ENCODE measurements at places on chromosomes 3 and 15.

DNA sequence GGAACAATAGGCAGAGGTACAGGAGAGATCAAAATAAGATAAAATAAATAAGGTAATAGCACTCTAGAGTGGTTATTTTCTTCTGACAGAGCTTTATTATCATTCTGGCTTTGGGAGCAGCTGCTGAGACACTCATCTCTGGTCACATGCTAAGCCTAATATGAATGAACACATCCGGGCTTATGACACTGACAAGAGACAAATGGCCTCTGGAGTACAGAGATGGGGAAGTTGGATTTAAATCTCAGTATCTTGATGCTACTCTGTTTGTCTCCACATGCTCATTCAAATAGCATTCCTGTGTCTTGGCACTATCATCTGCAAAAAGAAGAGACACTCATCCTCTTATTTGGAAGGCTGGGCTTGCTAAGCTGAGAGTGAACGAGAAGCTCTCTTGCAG is 55.6 kb downstream of the TMEM45A start:
- H3K4me1 ChIP-seq = peaks cover 10% of the 10 kb centered on the region
- H3K27ac ChIP-seq = no peak overlapping the region
- H3K4me3 ChIP-seq = no peak overlapping the region
- no peaks in the 10 kb centered on the region for H3K36me3 ChIP-seq
- no peak for DNase-seq

GRCh38 chr3:140903196-140903595 is 38.4 kb upstream of the SLC25A36 start:
- DNase-seq = no peak
- H3K36me3 ChIP-seq = no peaks in the 10 kb centered on the region
- H3K4me3 ChIP-seq = no peak overlapping the region
- no peak overlapping the region for H3K27ac ChIP-seq

DNA sequence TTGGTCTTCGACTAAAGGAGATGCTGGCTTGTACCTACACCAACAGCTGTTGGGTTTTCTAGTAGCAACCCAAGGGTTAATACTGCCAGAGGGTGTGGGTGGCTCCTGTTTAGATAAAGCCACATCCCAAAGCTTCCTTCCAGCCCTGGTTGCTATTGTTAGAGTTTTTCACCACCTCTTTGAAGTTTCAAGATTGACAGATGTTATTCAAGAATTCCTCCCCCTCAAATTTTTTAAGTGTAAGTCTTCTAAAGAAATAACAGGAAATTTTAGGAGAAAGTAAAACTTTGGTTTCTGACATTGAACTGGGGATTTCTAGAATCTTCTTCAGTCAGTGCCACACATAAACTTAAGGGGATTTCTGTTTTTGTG is 60.9 kb downstream of the TGFBR2 start:
- no peak for DNase-seq
- H3K4me1 ChIP-seq = peaks cover 22% of the 10 kb centered on the region
- H3K27me3 ChIP-seq = no peaks in the 10 kb centered on the region
- peak overlapping the region; percentile 100 for H3K27ac ChIP-seq
- peaks cover 92% of the 10 kb centered on the region for H3K36me3 ChIP-seq

- no peak overlapping the region for H3K27ac ChIP-seq
- H3K4me3 ChIP-seq = no peak overlapping the region
- no peaks in the 10 kb centered on the region for H3K27me3 ChIP-seq
Observed at GRCh38 chr3:194808640-194809097, 123.0 kb downstream of the FAM43A start.

GRCh38 chr3:102176333-102177050 is 258.3 kb upstream of the ZPLD1 start:
- no peak overlapping the region for H3K27ac ChIP-seq
- no peaks in the 10 kb centered on the region for H3K27me3 ChIP-seq
- no peaks in the 10 kb centered on the region for H3K36me3 ChIP-seq
- DNase-seq = no peak
- H3K4me1 ChIP-seq = peaks cover 31% of the 10 kb centered on the region

- H3K4me3 ChIP-seq = no peak overlapping the region
- H3K36me3 ChIP-seq = peaks cover 34% of the 10 kb centered on the region
- peak overlapping the region; percentile 53 for H3K27ac ChIP-seq
- no peak for DNase-seq
Observed at GRCh38 chr15:41825572-41826535, 2.0 kb upstream of the JMJD7 start.

GRCh38 chr15:50764461-50765194 is 878 bp downstream of the SPPL2A start:
- no peaks in the 10 kb centered on the region for H3K27me3 ChIP-seq
- peak overlapping the region; percentile 69 for H3K27ac ChIP-seq
- peak overlapping the region; percentile 78 for H3K4me3 ChIP-seq
- no peak for DNase-seq
- H3K4me1 ChIP-seq = peaks cover 13% of the 10 kb centered on the region

DNA sequence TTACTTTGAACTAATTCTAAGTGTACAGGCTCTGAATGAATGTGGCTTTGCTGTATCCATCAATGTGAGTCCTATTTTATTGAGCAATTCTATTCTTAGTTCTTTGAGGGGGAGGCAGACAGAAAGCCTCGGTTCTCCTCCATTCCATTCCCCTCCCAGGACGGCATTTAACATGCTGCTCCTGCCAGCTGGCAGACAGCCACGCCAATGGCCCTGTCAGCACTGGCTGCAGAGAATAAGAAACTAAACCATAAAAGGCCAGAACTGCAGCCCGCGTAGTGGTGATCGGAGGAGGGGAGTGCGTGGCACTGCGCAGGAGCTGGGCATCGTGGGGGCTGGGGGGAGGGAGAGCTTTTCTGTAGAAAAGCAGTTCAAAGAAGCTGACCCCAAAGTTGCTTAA is 76.0 kb upstream of the HACD2 start:
- no peak overlapping the region for H3K4me3 ChIP-seq
- no peaks in the 10 kb centered on the region for H3K27me3 ChIP-seq
- no peaks in the 10 kb centered on the region for H3K4me1 ChIP-seq
- DNase-seq = no peak

GRCh38 chr3:63911509-63911872 is 692 bp downstream of the SCAANT1 start:
- no peak for DNase-seq
- H3K4me3 ChIP-seq = peak overlapping the region; percentile 85
- H3K27ac ChIP-seq = peak overlapping the region; percentile 78
- peaks cover 24% of the 10 kb centered on the region for H3K36me3 ChIP-seq
- peaks cover 16% of the 10 kb centered on the region for H3K4me1 ChIP-seq

GRCh38 chr15:75811626-75812025 is 31.6 kb upstream of the UBE2Q2 start:
- H3K4me1 ChIP-seq = no peaks in the 10 kb centered on the region
- no peaks in the 10 kb centered on the region for H3K36me3 ChIP-seq

- DNase-seq = no peak
- peaks cover 29% of the 10 kb centered on the region for H3K4me1 ChIP-seq
- H3K36me3 ChIP-seq = no peaks in the 10 kb centered on the region
- H3K4me3 ChIP-seq = no peak overlapping the region
- H3K27me3 ChIP-seq = no peaks in the 10 kb centered on the region
Observed at GRCh38 chr3:30302027-30302426, 304.4 kb upstream of the TGFBR2 start.

- H3K27me3 ChIP-seq = no peaks in the 10 kb centered on the region
- H3K27ac ChIP-seq = no peak overlapping the region
- H3K4me3 ChIP-seq = no peak overlapping the region
- peaks cover 14% of the 10 kb centered on the region for H3K4me1 ChIP-seq
- DNase-seq = no peak
Observed at GRCh38 chr15:69574506-69574905, 121.9 kb downstream of the RPLP1 start.

- H3K27ac ChIP-seq = no peak overlapping the region
- no peak for DNase-seq
- H3K36me3 ChIP-seq = peaks cover 49% of the 10 kb centered on the region
- H3K4me1 ChIP-seq = peaks cover 4% of the 10 kb centered on the region
- no peaks in the 10 kb centered on the region for H3K27me3 ChIP-seq
Observed at GRCh38 chr3:51686512-51687215, 15.6 kb downstream of the TEX264 start.

DNA sequence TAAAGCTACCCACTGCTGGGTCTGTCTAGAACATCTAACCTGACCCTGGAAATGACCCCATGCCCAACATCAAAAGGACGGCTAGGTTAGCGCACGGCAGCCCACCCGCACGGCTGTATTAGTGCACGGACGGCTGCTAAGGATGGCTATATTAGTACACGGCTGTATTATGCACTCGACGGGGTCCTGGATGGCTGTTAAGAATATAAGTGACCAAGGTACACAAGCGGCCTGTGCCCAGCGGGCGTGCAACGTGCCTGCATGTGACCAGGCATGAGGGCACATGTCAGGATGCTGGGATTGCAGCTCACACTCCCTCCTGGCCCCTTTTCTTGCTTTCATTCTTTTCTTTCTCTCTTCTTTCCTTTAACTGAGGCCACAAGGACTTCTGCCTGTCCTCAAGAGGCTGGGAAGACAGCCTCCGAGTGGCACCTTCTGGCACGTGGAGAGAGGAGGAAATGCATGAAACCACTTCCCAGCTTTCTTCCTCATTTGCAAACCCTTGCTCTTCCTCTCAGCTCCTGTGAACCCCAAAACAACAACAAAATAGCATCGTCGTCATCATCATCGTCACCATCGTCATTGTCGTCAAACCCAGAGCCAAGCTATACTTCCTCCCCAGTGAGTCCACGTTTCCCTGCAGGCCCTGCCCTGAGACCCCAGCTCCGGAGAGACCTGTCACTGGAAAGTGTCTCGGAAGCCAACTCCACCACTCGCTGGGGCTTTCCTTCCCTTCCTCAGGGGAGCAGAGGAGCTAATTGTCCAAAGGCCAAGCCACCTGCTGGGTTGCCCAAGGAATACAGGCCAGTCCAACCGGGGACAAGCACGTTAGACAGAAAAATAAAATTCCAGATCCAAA is 101.8 kb downstream of the CHSY1 start:
- no peaks in the 10 kb centered on the region for H3K36me3 ChIP-seq
- peak; percentile 66 for DNase-seq
- no peak overlapping the region for H3K4me3 ChIP-seq

DNA sequence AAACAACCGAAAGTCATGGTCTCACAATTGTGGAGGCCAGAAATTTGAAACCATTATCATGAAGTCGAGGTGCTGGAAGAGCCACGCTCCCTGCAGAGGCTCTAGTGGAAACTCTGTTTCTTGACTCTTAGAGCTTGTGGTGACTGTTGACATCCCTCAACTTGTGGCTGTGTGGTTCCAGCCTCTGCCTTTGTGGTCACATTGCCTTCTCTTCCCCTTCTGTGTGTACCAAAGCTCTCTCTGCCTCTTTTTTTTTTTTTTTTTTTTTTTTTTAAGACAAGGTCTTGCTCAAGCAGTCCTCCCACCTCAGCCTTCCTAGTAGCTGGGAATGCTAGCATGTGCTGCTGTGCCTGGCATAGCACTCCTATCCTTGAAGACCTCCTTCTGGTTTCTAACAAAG is 48.7 kb upstream of the CRTC3 start:
- H3K36me3 ChIP-seq = peaks cover 93% of the 10 kb centered on the region
- H3K4me1 ChIP-seq = peaks cover 27% of the 10 kb centered on the region
- no peaks in the 10 kb centered on the region for H3K27me3 ChIP-seq
- H3K27ac ChIP-seq = peak overlapping the region; percentile 87
- DNase-seq = no peak

DNA sequence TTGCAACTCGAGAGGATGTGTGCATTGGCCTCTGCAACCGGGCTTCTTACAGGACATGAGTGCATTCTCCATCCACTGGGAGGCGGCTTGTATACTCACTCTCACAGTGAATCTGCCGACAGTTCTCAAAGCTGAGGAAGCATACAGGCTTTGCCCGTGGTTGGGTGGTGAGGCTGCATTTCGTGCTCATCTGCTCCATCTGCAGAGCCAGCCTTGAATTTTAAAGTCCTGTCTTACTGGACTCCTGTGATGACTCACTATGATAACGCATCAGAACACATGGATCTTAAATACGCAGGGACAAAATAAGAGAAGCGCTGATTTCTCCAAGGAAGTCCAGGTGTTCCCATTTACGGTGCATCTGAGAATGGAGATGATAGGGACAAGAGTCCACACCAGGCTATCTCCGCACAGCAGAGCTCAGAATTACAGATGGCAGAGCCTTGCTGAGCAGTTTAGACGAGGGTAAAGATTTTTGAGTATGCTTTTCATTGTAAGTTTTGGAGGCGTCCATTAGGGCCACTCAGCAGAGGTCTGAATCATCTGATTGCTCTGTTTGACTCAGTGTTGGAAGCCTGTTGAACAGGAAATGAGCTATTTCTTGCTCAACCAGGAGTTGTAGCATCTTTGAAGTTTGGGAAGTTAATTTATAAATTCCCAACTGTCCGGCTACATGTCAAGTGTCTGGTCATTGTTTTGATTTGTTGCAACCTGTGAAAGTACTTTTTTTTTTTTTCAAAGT is 87.1 kb downstream of the GABRG3 start:
- no peak overlapping the region for H3K27ac ChIP-seq
- no peak overlapping the region for H3K4me3 ChIP-seq

DNA sequence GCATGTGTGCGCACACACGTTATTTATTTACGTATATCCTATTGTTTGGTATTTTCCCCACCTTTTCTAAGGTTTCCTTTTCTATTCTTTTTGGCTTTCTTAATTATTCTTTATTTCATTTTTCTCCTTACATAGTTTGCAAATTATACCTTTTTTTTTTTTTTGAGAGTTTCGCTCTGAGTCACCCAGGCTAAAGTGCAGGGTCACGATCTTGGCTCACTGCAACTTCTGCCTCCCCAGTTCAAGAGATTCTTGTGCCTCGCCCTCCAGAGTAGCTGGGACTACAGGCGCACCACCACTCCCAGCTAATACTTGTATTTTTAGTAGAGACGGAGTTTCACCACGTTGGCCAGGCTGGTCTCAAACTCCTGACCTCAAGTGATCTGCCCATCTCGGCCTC is 20.0 kb upstream of the CILP start:
- no peak overlapping the region for H3K27ac ChIP-seq
- H3K4me1 ChIP-seq = no peaks in the 10 kb centered on the region
- no peak overlapping the region for H3K4me3 ChIP-seq
- DNase-seq = no peak
- no peaks in the 10 kb centered on the region for H3K27me3 ChIP-seq

DNA sequence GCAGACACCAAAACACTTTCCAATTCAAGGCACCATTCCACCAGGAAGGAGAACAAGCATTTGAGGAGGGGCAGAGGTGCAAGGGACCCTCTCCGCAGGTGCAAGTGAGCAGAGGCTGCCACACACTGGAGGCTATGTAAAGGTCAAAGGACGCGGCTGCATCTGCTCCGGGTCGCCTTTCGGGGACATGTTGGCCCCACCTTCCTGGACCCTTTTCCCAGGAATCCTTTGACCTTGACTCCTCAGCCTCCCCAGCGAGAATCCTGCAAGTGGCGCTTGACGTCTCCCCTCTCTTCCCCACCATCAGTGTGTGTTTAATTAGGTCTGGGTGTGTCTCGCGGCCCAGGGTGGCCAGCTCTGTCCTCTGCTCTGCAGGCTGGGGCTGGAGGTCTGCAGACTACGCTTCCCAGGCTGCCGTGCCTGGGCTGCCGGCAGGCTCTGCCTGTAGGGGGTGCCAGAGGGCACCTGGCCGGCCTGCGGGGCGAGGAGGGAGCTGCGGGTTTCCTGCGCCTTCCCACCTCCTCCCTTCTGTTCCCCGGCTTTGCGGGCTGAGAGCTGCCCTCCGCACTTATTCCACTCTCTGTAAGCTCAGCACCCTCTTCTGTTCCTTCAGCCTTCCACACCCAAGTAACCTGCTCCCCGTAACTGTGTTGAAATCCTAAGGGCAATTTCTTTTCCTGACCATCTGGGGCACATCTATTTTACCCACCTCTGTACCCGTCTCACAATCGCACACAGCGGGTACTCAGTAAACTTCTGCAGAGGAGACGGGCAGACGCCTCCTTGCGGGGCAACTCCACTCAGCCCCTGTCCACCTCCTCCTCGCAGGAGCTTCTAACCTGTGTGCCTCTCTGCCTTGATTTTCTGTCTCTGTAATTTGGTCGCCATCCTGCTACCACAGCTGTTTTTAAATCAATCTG is 129.8 kb downstream of the NSMCE3 start:
- H3K27ac ChIP-seq = no peak overlapping the region
- peak; percentile 52 for DNase-seq
- no peaks in the 10 kb centered on the region for H3K27me3 ChIP-seq
- no peaks in the 10 kb centered on the region for H3K36me3 ChIP-seq
